ENCODE measurements at places on chromosomes 4 and X. TPM values are rescaled to one million over a fixed set of nuclear protein-coding genes. Genes with fewer than 3 reads are reported as not detected.
A peak's percentile ranks its signal among the peaks of the same experiment; 100 is the strongest.

- no peak for DNase-seq
These were observed 253.8 kb upstream of the DMD start for GRCh38 chrX:33465137-33465536.

- no peak for DNase-seq
These were observed 64.5 kb upstream of the GEMIN8 start for GRCh38 chrX:14094191-14094590.

GRCh38 chrX:74461384-74461783 lies 40.1 kb downstream of the SLC16A2 start:
- DNase-seq, result no peak

- DNase-seq, result no peak
These were observed 71.6 kb downstream of the PAPSS1 start for GRCh38 chr4:107648178-107648991.

DNA sequence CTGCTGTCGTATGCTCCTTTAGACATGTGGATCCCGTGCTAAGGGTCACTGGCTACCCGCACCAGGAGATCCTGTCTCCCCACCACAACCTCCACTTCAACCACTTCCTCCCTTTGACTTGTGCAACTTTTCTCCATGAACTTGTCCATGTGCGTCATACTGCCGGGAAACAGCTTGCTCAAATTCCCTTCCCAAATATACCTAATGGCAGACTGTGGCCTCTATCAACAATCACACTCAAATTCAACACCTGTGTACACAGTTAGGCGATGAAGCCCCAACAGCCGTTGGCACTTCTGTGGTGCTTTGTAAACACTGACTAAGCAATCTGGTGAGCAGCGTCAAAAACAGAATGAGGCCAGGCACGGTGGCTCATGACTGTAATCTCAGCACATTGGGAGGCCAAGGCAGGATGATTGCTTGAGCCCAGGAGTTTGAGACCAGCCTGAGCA lies 49.5 kb downstream of the CD99L2 start:
- DNase-seq, result no peak

GRCh38 chr4:114286262-114286810 lies 306.9 kb upstream of the ARSJ start:
- no peak for DNase-seq

GRCh38 chrX:22396408-22396807 lies 123.7 kb downstream of the CBLL2 start:
- no peak for DNase-seq

DNA sequence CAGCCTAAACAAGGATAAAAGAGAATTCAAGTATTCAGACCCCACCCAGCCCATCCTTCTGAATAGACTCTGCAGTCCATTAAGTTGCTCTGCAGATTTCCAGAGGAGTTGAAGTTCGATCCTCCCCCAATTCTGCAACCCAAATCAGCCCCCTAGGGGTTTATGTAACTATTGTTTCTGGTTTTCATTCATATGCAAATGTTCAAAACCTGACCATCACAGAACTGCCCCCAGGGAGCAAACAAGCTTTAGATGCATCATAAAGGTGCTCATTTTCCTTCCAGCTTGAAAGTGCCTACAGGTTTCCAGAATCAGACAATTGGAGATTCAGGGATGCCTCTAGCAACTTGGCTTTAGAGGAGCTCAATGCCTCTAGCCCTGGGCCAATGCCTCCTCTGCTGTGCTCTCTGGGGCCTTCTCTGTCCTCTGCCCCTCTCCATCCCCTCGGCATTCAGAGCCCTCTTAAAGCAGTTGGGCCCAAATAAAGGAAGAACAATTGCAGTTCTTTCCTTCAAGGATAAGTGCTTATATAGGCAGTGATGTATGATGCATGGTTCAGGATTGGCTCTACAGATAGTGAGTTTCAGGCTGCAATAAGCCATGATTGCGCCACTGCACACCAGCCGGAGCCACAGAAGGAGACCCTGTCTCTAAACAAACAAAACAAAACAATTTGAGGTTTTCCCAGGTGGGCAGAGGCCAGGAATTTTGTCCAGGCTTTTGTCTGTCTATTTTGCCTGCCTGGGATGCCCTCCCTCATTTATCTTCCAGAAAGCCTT lies 23.5 kb upstream of the SPINK2 start:
- no peak for DNase-seq

DNA sequence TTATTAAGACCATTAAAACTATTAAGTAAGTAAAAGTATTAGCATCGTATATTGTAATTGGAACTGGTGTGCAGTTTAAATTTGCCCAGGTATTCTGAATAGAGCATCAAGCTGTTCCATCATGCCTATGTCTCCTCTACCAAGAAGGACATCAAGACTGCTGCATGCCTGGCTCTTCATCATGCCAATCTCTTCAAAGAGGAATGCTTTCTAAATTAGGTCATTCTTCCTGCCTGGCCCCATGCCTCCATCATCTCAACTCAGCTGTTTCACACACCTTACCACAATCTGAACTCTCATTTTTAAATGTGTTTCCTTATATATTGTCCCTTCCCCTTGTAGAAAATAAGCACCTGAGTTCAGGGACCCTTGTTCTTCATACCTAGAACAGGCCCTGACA lies 270.5 kb upstream of the PPARGC1A start:
- DNase-seq, result no peak

DNA sequence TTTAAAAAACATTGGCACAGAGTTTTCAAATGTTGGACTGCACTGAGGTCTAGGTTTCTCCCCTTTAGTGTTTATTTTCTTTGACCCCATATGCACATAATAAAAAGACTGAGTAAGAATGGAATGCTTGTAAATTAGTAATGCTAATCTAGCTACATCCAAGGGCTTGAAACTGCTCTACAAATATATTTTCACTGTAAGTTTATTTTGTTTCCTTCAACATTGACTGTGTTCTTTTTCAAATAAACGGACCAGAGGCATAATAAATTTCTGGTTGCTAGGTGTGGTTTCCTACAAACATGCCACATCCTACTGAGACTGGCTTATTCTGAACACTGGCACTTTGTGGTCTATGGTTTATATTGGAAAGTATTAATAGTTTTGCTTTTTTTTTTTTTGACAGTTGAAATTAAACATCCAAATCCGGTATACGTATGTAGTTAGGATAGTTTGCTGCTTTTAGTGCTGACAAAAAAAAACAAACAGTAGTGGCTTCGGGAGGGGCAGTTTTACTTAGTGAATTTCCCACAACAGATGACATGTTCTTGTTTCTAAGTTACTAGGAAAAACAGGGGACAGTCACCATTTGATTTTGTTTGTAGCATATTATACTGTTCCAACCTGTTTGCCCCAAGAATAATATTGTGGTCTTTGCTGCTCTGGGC lies 13.2 kb downstream of the CA5B start:
- no peak for DNase-seq

- DNase-seq, result no peak
These were observed 53.5 kb downstream of the LRBA start for GRCh38 chr4:150961566-150961965.

- DNase-seq, result no peak
These were observed 35.1 kb downstream of the CLDN22 start for GRCh38 chr4:183284965-183285364.

DNA sequence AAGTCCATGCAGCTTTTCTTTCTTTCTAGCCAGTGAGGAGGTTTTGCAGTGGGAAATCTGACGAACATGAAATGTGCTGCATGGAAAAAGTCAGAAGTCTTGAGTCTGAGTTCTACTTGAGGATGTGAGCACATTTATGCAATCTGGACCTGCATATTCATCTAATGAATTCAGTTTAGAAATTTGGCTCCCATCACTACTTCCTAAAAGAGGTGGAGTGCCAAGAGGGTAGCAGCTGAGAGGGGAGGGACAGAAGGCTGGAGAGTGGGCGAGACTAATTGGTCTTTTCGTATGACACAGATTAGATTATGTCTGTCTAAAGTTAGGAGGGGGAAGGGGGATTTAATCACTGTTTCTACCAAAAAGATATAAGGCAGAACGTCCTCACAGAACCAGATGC lies 535.9 kb downstream of the IQCM start:
- no peak for DNase-seq

DNA sequence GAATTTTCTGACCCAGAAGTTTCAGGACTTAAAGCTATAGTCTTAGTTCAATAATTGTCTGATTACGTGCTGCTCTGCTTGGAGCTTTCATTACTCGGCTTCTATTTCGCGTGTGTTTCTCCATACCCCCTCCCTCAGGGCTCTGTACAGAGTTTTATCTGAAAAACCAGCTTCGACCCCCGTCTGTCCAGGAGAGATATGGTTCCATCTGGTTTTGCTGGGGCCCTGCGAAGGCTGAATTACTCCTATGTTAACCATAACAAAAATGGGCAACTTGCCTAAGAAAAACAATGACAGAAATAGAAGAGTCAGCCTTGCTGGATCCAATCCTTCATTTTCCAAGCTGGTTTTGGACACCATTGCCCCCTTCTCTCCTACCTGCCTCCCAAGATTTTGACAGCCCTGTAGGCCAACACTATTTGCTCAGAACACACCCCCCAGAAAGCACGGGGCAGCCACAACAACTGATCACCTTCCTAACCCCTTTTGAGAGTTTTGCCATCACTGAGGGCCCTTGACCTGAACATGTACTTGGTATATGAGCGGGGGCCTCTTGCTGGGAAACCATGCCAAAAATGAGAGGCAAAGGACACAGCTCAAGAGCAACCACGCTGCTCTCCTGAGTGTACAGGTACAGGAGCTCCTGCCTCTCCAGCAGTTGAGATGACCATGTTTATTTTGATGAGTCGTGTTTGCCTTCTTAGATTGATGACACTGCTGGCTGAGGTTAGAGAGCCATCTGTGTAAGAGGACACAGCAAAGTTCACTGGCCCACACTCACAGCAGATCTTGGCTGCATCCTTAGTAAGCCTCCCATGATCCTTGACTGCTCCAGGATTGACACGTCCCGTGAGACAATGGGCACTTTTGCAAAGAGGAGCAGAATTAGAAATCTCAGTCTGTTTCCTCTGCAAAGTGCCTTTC lies 36.2 kb upstream of the ATP6AP2 start:
- peak; percentile 59 for DNase-seq

- DNase-seq, result no peak
These were observed 717.3 kb upstream of the ACTRT1 start for GRCh38 chrX:128769495-128769894.

DNA sequence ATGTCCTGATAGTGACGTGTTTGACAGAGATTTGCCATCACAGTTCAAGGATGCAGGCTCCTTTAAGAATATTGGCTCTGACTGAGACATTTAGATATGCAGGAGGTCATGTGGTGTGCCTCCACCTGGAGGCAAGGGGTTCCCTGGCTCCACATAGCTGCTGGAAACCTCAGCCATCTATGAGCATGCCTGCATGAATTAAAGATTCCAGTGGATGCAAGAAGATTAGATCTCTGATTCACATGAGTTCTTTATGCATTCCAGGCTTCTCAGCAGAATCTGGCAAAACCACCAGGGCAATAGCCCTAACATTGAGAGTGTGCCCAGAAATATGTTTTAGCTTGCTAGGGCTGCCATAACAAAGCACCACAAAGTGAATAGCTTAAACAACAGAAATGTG lies 298.5 kb upstream of the AADAT start:
- no peak for DNase-seq

DNA sequence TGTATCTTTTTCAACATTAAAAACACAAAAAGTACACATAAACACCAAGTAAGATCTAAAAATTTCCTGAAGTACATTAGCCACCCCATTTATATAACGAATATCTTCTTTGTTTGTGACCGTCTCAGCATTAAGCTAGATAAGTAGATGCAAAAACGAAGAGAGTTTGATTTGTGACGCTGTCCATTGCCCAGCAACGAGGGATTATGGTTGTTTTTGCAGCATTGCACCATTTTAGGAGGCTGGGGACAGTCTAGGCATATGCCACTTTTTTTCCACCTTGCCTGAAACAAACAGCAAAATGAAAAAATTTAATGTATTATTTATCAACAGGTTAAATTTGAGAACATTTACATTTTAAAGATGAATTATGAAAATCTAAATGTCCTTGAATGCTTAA lies 12.0 kb upstream of the IGSF1 start:
- DNase-seq, result no peak

GRCh38 chr4:38805530-38806145 lies 1.0 kb upstream of the TLR1 start:
- DNase-seq, result no peak

- no peak for DNase-seq
These were observed 479 bp downstream of the BRCC3 start for GRCh38 chrX:155071694-155072280.

GRCh38 chr4:23006756-23007155 lies 314.0 kb downstream of the GBA3 start:
- no peak for DNase-seq

GRCh38 chr4:165355900-165356300 lies 22.9 kb upstream of the CPE start:
- no peak for DNase-seq

- no peak for DNase-seq
These were observed 191.4 kb downstream of the TSPAN5 start for GRCh38 chr4:98466868-98467599.

DNA sequence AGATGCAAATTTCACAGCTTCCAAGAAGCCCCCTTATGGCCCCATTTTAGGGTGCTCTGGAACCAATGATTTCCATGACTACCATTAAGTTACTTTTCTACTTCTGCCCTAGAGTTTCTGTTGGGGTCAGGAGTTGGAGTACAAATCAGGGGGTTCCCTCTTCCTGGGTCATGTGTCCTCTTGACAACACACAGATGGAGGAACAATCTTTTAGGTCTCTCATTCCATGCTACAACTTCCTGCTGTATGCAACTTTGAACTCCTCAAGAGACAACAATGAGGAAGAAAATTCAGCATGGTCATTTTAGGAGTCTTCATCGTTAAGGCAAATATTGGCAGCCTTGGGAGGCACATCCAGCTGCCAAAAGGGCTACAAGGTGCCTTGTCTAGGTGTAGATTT lies 79.7 kb downstream of the SEL1L3 start:
- DNase-seq, result no peak

DNA sequence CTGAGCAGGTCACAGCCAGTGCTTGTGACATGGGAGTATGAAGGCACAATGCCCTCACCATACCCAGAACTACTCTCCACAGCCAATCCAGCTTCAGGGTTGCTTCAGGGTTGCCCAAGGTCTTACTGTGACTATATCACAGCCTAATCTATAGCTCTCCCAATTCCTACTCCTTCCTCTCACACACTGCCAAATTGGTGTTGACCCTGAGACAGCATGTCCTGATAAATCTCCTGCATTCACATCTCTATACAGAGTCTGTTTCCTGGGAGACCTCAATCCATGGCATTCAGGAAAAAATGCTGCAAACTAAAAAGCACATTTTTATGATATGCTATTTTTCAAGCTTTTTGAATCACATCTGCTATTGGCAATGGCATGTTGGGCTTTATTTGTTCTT lies 456.7 kb downstream of the GRID2 start:
- no peak for DNase-seq

GRCh38 chrX:37905436-37906147 lies 58.2 kb upstream of the DYNLT3 start:
- DNase-seq, result no peak

GRCh38 chrX:75084757-75085156 lies 71.3 kb downstream of the ABCB7 start:
- no peak for DNase-seq

GRCh38 chr4:139711461-139711860 lies 45.8 kb downstream of the MGST2 start:
- DNase-seq, result no peak

Gene CCNQ
- total RNA-seq, result 16.3 TPM

Gene UGT2B17
- total RNA-seq, result 0.29 TPM

Gene DMRTC1B
- not detected for total RNA-seq

Gene SLC2A9
- total RNA-seq, result 5.5 TPM

Gene RBM47
- 53.3 TPM for total RNA-seq

Gene FOXR2
- total RNA-seq, result not detected

Gene DHX15
- 112 TPM for total RNA-seq

Gene MAP7D2
- total RNA-seq, result 0.29 TPM

Gene EDA2R
- total RNA-seq, result 1.2 TPM

Gene LRP2BP
- 0.64 TPM for total RNA-seq

Gene F11
- total RNA-seq, result not detected

Gene KLHL34
- 0.10 TPM for total RNA-seq

Gene TMSB15A
- total RNA-seq, result not detected

Measured in mesenteric fat pad (tissue), 1 donor.